ENCODE measurements at places on chromosomes 3 and 15.

DNA sequence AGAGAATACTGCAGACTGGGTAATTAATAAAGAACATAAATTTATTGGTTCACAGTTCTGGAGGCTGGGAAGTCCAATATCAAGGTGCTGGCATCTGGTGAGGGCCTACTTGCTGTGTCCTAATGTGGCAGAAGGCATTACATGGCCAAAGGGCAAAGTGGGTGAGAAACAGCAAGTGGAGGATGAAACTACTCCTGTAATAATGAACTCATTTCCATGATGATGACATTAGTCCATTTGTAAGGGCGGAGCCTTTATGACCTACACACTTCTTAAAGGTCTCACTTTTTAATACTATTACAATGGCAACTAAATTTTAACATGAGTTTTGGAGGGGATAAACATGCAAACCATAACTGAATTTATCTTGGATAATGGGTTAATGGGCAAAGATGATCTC lies 139.6 kb upstream of the SGO1 start:
- DNase-seq = no peak

DNA sequence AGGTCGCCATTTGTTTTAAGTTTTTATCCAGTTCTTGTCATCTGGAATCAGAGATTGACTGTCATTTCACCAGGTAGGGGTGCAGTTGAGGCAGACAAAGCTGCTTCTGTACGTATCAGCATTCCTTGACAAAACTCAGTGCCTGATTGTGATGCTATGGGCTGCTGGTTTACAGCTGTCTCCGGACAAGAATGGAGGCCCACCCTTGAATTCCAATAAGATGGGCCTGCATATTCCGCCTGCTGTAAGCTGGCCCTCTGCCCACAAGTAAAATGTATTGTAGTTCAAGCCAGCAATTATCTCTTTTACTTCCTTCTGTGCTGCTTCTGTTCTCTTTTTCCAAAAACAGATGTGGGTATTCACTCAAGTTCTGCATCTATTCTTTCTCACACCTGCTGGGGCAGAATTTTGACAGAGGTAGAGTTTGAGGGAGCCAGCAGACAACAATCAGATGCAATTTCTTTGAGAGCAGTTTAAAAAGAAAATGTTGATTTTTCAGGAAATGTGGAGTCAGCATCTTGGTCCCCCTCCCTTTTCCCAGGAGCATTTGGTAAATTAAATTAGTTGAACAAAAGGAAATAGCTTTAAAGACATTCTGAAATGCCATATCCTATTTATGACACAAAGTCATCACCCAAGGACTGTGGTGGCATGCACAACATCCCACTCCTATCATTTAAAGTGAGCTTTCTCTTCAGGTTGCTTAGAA lies 53.5 kb downstream of the IQCH start:
- DNase-seq = no peak

DNA sequence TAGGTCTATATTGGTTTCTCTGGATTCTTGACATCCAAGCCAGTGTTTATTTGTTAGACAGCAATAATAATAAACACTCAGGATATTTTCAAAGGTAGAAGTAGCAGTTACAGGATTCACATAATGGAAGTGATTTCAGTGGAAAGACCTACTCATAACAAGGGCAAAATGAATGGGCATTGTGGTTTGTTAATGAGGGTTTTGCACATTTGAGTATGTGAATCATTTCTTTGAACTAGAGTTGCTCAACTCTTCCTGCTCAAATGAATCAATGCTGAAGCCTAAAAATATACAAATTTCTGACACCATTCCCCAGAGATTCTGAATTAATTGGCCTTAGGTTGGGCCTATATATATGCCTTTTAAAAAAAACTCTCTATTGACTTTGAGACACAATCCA lies 4.1 kb upstream of the COL6A5 start:
- DNase-seq = no peak

GRCh38 chr3:134622806-134623365 lies 27.9 kb downstream of the KY start:
- DNase-seq = no peak

- DNase-seq = no peak
Observed at GRCh38 chr3:48278884-48279559, 38.1 kb downstream of the ZNF589 start.

GRCh38 chr3:68485051-68485450 lies 447.3 kb downstream of the TAFA4 start:
- DNase-seq = no peak

GRCh38 chr3:99637016-99637367 lies 1.4 kb upstream of the COL8A1 start:
- no peak for DNase-seq

DNA sequence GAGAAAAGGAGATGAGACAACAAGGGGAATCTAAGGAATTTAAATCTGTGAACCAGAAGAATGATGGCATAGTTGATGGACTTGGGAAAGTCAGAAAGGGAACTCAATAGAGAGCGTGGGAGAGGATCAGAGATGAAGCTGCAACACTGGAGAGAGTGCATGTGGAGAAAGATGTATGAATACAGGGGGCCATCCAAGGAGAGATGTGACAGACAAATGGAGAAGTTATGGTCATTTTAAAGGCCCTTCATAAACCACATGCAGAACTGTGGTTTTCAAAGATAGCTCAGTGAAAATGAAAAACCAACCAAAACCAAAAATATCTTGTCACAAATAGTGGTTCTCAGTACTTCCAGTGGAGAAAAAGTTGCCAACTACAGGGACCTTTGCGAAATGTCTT lies 265.2 kb downstream of the SUCLG2 start:
- DNase-seq = no peak

DNA sequence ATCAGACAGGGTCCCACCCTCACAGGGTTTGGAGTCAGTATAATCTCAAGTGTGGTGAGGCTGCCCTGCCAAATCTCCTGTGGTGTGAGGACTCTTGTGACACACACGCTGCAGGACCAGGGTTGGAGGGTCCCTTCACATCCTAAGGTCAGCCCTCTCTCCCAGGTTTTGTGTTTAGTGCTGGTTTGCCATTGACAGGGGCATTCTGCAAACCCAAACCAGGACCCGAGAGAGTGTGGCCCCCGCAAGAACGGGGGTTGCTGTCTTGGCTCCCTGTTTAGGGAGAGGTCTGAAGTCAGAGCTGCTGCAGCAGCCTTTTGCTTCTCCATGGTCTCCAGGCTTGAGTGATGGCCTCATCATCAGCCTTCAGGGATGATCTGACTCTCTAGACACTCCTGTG lies 14.7 kb downstream of the FAM107A start:
- no peak for DNase-seq

- DNase-seq = no peak
Observed at GRCh38 chr3:18223571-18223970, 201.6 kb downstream of the SATB1 start.

- no peak for DNase-seq
Observed at GRCh38 chr3:81433675-81434074, 327.8 kb downstream of the GBE1 start.

- peak; percentile 74 for DNase-seq
Observed at GRCh38 chr3:63993653-63994079, 29.6 kb downstream of the PSMD6 start.

- no peak for DNase-seq
Observed at GRCh38 chr3:127580327-127581060, 10.0 kb downstream of the TPRA1 start.

DNA sequence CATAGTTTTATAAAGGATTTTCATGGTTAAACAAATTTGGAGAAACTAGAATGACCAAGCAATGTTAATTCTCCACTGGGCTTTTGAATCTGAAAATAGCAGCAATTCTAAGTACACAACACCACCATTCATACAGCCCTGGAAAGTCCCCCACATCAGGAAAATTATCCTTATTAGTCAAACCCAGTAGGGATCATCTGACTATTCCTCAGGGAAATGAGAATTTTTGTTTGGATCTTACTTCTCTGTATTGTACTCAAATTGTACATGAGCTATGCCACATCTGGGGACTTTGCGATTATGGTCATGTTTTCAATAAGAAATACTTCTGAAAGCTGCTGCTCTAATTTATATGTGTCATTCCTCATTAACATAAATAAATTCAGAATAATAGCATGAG lies 46.0 kb downstream of the RARB start:
- DNase-seq = no peak

DNA sequence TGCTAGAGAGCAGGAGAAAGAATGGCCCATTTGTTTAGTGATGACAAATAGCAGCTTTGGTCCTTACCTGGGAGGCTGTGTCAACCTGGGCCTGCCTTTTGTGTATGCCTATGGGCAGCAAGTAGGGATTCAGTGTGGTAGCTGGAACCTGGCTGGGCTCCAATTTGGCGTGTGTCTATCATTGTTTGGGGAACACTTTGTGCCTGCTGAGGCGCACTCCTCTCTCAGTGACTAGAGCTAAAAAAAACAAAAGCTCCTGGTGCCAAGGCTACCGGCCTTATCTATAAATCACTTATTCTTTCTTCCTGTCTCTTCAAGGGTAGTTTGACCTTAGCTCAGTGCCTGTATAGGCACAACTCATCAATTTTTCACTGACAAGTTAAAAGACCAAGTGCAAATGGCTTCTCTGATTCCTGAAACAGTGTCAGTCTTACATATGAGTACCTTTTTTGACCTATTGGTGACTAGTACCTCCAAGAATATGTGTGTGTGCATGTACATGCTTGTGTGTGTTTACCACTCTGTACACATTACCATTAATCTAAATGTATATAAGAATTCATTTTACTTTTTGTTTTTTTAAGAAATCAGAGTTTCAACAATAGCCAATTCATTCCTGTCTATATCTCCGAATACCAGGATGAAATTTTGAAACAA lies 54.6 kb downstream of the GMNC start:
- DNase-seq = no peak

- no peak for DNase-seq
Observed at GRCh38 chr15:70563561-70564095, 199.7 kb downstream of the UACA start.

DNA sequence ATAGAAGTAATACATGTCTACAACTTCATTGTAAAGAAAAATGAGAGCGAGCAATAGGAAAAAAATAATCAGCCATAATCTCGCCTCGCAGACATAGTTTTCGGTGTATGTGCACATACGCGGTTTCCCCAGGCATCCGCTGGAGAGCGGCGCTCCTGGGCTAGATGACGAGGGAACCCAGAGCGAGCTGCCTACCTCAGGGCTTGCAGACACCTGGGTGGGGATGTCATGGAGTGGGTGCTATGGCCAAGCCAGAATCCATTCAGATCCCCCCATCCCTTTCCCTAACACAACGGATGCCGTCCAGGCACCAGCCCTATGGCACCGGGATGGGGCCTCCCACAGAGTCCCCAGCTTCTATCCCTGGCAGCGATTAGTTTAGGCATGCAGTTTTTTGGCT lies 4.5 kb upstream of the CFAP100 start:
- no peak for DNase-seq

GRCh38 chr3:42489937-42490227 lies 12.6 kb upstream of the VIPR1 start:
- DNase-seq = peak; percentile 62

DNA sequence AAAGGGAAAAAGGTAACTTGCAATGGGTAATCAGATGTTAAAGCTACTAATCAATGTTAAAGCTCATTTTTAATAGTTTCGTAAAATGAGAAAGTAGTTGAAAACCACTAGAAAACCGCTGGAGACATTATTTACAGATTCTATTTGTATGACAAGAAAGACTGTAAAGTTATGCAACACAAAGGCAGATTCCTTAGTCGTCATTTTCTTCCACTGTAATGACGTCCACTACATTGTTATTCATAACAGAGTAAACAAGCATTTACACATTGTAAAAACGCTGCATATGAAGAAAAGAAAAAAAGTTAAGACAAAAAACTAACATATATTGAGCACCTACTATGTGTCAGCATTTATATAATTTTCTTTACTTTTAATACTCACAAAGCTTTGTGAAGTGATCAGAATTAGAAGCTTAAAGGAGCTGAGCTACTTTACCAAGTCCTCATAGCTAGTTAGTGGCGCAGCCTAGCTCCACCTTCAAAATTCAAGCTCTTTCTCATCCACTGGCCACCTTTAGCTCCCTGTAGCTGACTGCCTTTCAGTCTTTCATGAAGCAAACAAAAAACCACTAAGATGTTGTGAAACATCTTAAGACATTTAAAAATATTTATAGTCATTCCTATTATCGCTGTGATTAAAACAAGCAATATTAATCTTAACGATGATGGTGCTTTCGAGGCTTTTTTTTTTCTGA lies 100.1 kb upstream of the CDIN1 start:
- no peak for DNase-seq

DNA sequence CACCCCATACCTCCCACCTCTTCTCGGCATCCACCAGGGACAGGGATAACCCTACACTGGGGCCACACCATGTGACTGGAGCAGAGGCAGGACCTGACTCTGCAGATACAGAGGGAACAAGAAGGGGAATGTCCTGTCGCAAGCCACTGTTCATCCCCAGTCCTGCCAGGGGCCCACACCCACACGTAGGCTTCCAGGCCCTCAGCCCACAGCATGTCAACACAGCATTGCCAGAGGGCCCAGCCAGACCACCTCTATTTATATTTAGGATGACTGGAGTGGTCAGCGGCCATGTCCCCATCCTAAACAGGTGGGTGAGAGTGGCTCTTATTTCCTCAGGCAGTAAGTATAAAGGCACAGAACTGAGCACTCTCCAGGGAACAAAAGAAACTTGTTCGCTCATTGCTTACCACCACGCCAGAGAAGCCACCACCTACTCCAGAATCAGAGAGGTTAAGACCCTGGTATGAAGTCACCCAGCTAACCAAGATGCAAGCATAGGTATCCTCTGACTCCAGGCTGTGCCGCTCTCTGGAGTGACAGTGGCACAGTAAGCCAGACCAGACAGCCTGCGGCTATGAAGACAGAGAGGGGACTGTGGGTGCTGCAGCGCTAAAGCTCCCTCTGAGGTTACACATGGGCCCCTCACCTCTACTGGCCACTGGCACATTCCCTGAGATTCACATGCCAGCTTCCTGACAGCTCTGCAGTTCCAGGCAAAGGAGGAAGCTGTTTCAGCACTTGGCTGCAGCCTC lies 67.9 kb downstream of the LRIG1 start:
- DNase-seq = no peak

- DNase-seq = no peak
Observed at GRCh38 chr3:195921334-195921791, 13.0 kb upstream of the TNK2 start.

- peak; percentile 23 for DNase-seq
Observed at GRCh38 chr3:52532838-52533622, 627 bp downstream of the NT5DC2 start.
